ENCODE measurements at places on chromosomes 3 and 15. TPM values are rescaled to one million over a fixed set of nuclear protein-coding genes. Genes with fewer than 3 reads are reported as not detected.

DNA sequence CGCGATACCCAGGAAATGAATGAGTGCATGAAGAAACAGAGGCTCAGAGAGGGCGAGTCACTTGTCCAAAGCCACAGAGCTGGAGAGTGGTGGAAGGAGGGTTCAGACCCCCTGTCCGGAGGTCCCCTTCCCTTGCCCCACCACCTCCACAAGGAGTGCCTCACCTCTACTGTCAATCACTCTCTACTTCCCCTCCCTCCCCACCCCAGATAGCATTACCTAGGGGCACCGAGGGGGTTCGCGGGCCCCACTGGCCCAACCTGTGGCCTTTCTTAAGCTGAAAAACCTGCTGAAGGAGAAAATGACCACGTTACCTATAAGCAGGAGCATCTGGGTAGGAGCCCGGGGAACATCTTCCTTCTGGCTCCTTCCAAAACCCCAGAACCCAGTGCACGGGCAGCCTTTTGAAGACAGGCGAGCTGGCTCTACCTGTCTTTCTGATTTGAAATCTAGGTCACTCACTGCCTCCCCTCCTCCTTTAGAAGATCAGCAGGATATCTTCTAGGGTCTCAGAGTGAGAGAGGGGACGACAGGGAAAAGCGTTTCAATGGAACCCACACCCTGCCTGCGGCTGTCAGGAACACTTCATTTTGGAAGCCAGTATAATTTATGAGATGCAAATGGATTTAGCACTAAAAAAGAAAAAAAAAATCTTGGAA is 89.9 kb upstream of the MEF2A start:
- no peak for DNase-seq

Gene BFSP2
- total RNA-seq = not detected

DNA sequence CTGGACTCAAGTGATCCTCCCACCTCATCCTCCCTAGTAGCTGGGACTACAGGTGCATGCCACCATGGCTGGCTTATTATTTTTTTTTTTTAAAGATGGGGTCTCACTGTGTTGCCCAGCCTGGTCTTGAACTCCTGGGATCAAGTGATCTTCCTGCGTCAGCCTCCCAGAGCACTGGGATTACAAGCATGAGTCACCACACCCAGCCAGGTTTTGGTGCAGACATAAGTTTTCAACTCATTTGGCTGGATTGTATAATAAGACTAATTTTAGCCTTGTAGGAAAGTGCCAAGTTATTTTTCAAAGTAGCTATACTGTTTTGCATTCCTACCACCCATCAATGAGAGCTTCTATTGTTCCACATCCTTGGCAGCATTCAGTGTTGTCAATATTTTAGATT is 32.1 kb downstream of the BUB1B start:
- no peak for DNase-seq

- DNase-seq = no peak
Observed at GRCh38 chr15:34362047-34362773, 4.8 kb downstream of the LPCAT4 start.

Gene CCNL1
- total RNA-seq = 74.8 TPM

GRCh38 chr3:60582288-60582687 is 669.0 kb downstream of the FHIT start:
- no peak for DNase-seq

GRCh38 chr15:83206526-83207008 is 1.1 kb downstream of the HDGFL3 start:
- DNase-seq = no peak

Gene KLHL40
- 0.19 TPM for total RNA-seq

DNA sequence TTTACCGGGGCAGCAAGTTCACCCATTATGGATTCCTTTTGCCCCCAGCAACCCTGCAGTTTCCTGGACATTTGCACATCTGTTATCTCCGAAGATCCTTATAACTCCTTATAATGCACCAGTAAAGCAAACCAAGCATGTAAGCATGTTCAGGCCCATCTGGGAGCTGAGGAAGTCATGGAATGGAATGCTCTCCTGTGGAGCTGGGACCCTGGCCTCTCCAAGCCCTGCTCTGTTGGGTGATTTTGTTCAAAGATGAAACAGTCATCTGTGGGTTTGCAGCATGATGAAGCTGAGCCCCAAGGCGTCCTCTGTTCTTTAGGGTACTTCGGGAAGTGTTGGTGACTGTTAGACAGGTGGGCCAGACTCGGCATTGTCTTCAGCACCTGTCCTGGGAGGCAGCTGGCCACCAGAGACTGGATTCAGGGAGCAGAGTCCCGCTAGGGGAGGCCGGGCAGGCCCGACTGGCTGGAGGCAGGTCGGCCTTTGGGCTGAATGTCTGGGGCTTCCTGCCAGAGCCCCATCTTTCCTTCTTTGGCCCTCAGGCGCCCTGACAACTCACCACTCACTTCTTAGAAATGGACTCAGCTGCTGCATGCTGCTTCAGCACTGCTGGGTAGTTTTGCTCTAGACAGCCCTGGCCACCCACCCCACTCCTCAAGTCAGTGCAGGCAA is 3.9 kb downstream of the DNAH1 start:
- DNase-seq = no peak

DNA sequence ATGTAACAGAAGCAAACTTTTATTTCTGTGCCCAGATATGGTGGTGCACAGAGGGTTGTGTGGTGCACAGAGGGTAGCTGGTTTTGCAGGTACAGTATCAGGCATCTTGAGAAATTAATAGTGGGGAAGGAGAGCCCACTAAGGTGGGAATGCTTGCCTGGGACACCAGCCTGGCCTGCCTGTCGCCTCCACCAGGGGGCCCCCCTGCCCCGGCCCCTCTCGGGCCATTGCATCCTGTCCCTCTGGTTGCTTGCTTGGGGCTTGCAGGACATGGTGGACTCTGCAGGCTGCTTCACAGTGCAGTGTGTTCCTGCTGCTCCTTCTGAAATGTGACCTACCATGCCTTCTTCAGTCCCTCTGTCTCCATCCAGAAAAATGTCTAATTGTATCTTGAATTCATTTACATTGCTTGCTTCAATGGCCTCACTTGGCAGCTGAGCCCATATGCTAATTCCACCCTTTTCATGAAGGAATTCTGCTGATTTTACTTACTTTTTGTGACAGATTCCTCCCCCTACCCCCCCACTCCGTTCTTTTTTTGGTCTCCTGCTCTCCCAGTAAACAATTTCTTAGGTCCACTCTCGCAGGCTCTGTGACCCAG is 73.6 kb downstream of the EEFSEC start:
- DNase-seq = no peak

DNA sequence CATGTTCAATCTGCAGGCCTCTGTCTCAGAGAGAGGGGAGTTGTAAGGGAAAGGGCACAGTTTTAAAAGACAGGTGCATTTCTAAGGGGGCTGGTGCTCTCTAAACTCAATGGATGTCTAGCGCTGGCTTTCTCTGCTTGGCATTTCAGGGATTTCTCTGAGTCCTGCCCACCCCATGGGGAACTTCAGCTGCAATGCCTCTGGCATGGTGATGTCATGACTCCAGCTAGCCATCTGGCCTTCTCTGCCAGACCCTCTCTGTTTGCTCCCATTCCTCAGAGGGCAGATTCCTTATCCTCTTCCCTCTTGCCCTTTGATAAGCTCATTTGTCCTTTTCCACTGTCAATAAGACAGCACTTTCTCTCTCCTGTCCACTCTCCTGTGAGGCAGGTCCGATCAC is 40.8 kb downstream of the RPLP1 start:
- DNase-seq = no peak

DNA sequence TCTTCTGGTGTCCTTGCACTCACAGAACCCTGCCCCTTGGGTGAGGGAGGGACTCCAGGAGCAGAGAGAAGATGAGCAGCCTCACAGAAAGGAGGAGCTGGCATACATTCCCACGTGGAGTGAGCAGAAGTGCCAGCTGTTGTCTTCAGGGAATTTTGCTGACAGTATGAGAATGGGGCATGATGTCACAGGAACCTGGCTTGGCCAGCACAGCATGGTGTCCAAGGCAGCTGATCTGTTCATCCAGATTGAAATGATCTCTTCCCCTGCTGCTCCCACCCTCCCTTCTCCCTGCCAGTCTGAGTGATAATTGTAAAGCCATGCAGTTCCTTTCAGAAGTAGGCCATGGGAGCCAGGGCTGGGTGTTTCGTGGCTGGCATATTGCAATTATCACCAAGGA is 53.3 kb downstream of the GJD2 start:
- DNase-seq = no peak

- no peak for DNase-seq
Observed at GRCh38 chr15:39149636-39150150, 431.2 kb upstream of the THBS1 start.

DNA sequence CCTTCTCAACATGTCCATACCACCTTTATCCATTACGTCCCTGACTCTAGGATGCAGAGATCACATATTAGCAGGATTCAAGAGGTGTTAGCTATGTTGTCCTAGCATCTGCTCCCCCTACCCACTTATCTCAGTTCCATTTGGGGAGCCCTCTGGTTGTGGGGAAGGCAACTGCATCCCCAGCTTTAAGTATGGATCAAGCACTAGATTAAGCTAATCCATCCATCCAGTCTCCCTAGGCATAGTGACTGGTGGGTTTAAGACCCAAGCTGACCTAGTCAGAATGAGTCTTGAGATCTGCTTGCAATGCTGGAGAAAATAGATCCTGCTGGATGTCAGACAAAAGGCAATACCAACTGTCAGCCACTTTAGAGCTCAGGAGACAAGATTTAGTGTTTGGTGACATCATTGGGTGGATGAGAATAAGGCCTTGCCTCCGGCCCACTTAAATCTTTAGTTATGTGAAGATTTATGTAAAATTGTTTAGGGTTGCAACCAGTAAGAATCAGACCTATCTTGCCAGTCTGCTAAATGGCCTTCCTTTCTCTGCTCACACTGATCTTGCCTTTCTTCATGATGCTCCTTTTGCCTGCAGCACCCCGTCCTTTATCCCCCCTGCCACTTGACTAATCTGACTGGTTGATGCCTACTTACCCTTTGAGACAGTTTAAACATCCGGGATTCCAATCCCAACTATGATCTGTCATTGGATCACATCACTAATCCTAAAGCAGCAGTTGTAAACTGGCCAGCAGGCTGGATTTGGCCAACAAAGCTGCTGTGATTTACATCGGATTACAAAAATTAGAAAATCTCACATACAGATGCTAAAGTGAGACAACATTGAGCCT is 2.1 kb upstream of the ISY1 start:
- DNase-seq = no peak

DNA sequence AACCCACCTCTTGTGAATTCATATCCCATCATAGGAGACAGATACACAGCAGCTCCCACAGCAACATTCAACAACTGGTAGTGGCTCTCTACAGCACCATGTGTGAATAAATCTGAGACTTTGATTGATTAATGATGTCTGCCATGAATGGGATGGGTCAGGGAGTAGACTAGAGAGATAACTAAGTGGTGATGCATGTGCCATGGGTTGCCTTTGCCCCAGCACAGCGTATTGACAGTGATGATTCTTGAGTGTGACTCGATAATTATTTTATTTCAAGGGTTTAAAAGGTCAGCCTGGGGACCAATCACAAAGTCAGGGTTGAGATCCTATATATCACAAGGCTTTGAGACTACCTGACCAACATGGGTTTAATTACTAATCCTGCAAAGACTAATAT is 295.9 kb downstream of the PTPRG start:
- no peak for DNase-seq

GRCh38 chr3:52247409-52248164 is 2.0 kb downstream of the PPM1M start:
- DNase-seq = no peak

DNA sequence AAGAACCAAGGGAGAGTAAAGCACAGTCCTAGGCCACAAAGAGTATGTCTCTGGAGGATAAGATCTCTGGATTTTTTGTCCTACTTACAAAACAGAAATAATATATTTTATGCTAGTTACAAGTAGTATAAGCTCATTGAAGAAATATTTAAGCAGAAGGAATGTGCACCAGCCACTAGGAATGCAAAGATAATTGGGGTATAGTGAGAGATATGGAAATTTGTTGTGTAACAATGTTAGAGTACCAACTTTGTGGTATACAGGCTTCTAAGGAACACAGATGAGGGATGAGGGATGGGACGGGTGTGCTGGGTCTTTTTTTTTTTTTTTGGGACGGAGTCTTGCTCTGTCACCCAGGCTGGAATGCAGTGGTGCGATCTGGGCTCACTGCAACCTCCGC is 26.5 kb downstream of the AKAP13 start:
- no peak for DNase-seq

Gene NAALADL2
- 3.3 TPM for total RNA-seq

Gene TMEM212
- not detected for total RNA-seq

Gene IGF2BP2
- 1.1 TPM for total RNA-seq

Measured in right lobe of liver (tissue), 6 donors.